ENCODE measurements at places on chromosomes 11 and 22.

- peak; percentile 35 for DNase-seq
- H3K36me3 ChIP-seq = peaks cover 86% of the 10 kb centered on the region
- no peaks in the 10 kb centered on the region for H3K27me3 ChIP-seq
- peak overlapping the region; percentile 100 for H3K27ac ChIP-seq
Measured at GRCh38 chr22:36329254-36330078, 58.3 kb downstream of the MYH9 start.

GRCh38 chr11:115202900-115203552 is 301.2 kb downstream of the CADM1 start:
- no peaks in the 10 kb centered on the region for H3K36me3 ChIP-seq
- no peak overlapping the region for H3K27ac ChIP-seq
- H3K27me3 ChIP-seq = no peaks in the 10 kb centered on the region
- no peak overlapping the region for H3K4me3 ChIP-seq

- H3K36me3 ChIP-seq = peaks cover 67% of the 10 kb centered on the region
- H3K4me3 ChIP-seq = peak overlapping the region; percentile 71
- DNase-seq = peak; percentile 69
- H3K27me3 ChIP-seq = no peaks in the 10 kb centered on the region
- peaks cover 72% of the 10 kb centered on the region for H3K4me1 ChIP-seq
Measured at GRCh38 chr22:35308480-35309021, 8.9 kb downstream of the TOM1 start.

DNA sequence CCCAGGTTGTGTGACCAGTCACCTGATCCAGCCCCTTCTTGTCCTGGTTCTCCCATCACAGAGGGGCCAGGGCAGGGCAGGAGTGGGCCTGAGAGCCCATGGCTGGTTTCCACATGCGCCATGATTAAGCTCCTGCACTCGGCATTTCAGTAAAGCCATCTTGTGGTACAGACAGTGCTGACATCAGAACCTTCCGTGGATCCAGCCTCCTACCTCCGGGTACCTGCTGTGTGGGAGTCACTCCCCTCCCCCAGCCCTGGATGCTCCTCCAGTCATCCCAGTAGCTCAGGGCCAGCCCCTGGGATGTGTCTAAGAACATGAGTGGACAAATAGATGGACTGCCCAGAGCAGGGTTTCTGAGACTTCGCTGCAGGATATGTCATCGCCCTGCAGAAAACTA is 22.1 kb upstream of the MGAT3 start:
- DNase-seq = no peak
- H3K4me1 ChIP-seq = peaks cover 17% of the 10 kb centered on the region
- H3K27ac ChIP-seq = no peak overlapping the region

DNA sequence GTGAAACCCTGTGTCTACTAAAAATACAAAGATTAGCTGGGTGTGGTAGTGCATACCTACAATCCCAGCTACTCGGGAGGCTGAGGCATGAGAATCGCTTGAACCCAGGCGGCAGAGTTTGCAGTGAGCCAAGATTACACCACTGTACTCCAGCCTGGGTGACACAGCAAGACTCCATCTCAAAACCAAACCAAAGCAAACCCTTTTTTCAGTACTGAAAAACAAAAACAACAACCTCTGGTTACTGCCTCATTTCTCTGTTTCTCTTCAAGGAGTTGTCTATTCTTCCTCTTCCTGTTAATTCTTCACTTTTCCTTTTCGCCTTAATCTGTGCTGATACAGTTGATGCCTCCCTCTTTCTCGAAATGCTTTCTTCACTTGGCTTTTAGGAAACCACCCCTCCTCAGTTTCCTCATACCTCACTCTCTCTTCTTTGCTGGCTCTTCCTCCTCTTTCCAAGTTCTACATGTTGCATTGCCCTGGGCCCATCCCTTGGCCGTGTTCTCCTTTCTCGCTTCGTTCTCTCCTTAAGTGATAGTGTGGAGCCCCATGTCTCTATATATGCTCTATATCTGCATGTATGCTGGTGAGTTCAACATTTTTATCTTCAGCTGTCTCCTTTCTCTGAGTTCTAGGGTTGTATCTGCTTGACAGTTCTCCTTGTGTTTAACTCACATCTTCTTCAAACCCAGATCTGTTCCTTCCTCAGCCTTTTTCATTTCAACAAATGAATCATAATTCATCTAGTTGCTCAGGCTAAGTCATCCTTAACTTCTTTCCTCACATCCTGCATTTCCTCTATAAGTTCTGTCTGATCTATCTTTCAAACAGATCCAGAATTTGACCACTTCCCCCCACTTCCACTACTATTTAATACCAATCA is 37.1 kb downstream of the NUCB2 start:
- H3K36me3 ChIP-seq = peaks cover 4% of the 10 kb centered on the region
- no peak for DNase-seq
- no peak overlapping the region for H3K4me3 ChIP-seq
- H3K27ac ChIP-seq = no peak overlapping the region
- no peaks in the 10 kb centered on the region for H3K27me3 ChIP-seq

GRCh38 chr11:2586793-2587131 is 113.0 kb downstream of the KCNQ1OT1 start:
- no peak overlapping the region for H3K27ac ChIP-seq
- H3K27me3 ChIP-seq = no peaks in the 10 kb centered on the region
- H3K36me3 ChIP-seq = peaks cover 13% of the 10 kb centered on the region
- DNase-seq = no peak

DNA sequence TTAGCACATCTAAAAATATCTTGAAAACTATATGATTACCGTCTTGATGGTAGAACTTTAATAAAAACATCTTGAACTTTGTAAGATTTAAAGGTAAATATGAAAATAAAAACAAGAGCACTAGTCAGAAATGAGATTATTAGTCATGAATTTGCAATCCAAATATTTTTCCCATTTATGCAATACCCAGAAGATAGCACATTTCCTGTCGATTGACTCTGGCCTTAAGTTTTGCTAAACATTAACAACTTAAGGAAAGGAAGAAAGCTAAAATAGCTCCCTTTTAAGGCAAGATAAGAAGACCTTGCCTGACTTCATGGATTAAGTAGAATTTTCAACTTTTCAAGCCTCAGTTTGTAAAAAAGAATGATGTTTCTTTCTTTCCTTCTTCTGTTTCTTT is 1374.7 kb upstream of the RAG2 start:
- H3K4me1 ChIP-seq = no peaks in the 10 kb centered on the region
- no peak overlapping the region for H3K27ac ChIP-seq
- no peak for DNase-seq
- no peak overlapping the region for H3K4me3 ChIP-seq
- H3K36me3 ChIP-seq = no peaks in the 10 kb centered on the region

- H3K36me3 ChIP-seq = peaks cover 8% of the 10 kb centered on the region
- no peak overlapping the region for H3K4me3 ChIP-seq
- no peaks in the 10 kb centered on the region for H3K4me1 ChIP-seq
- DNase-seq = no peak
- H3K27ac ChIP-seq = no peak overlapping the region
Measured at GRCh38 chr11:87320123-87320522, 282.4 kb downstream of the TMEM135 start.

DNA sequence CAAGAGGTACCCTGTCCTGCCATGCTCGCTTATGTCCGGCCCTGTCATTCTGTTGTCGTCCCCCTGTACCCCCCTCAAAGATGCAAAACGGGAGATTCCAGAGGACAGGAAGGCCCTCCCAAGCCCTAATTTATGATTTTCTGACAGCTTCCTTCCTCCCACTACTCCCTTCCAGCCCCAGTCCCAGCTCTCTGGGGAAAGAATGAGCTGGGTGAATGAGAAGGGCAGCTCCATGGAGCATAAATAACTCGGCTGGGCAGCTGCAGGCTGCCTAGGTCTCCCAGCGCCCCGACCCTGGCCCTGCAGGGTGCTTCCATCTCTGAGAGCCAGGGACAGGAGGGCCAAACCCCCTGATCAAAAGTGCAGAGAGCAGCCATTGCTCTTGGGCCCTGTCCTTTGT is 3.9 kb upstream of the EMID1 start:
- no peak for DNase-seq
- no peak overlapping the region for H3K4me3 ChIP-seq
- H3K4me1 ChIP-seq = peaks cover 27% of the 10 kb centered on the region
- H3K27me3 ChIP-seq = peaks cover 61% of the 10 kb centered on the region

DNA sequence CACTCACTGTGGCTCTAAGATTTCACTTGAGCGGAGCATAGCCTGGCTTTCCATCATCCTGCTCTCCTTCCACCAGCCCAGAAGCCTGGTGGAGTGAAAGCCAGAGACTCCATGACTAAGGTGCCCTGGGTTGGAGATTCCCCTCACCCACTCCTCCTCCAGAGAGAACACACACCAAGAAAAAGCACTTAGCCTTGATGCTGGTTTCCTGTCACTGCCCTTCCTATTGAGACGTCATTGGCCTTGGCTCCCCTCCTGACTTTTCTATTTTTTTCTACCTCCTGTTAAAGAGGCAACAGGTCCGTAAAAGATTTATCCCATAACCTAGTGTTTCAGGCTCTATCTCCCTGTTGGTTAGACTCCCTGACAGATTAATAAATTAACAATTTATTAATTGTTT is 38.5 kb upstream of the APLNR start:
- DNase-seq = no peak
- H3K36me3 ChIP-seq = no peaks in the 10 kb centered on the region
- no peak overlapping the region for H3K4me3 ChIP-seq
- H3K27ac ChIP-seq = no peak overlapping the region

DNA sequence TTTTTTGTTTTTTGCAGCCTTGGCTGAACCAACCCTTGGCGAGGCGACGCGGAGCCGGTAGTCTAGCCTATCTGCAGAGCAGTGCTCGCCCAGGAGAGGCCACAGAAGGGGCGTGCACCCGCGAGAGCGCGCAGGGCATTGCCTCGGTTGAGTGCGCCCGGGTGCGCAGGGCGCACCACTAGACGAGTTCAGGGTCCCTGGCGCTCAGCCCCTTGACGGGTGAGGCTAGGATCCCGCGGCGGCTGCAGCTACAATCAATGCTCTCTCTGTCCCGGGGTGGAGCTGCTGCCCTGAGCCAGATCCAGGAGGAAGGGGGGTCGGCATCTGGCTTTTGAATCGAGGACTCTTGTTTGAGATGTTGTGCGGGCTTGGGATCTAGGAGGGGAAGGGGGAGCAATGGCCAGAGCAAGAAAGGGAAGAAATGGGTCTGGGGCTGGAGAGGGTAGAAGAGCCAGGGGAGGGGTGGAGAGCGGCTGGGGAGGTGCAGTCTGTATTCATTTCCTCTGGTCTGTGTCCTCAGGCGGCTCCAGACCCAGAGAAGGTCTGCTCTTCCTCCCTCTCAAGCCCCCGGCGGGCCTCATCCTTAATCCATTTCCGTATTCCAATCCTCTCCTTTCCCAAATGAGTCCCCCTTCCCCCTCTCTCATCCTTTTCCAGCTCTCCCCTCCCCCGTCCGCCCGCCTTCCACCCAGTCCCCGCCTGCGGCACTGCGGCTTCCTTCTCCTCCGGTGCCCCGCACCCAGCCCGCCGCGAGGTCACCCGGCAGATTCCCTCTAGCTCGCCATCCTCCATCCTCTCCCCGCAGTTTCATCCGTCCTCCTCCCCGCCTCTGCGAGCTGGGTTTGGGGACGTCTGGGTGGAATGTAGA is 797 bp downstream of the THY1 start:
- H3K36me3 ChIP-seq = no peaks in the 10 kb centered on the region
- peak overlapping the region; percentile 37 for H3K4me3 ChIP-seq
- DNase-seq = no peak
- H3K4me1 ChIP-seq = peaks cover 15% of the 10 kb centered on the region

GRCh38 chr11:118106789-118107335 is 20.1 kb upstream of the SMIM35 start:
- H3K36me3 ChIP-seq = no peaks in the 10 kb centered on the region
- no peak overlapping the region for H3K27ac ChIP-seq
- no peak for DNase-seq
- H3K27me3 ChIP-seq = peaks cover 14% of the 10 kb centered on the region

DNA sequence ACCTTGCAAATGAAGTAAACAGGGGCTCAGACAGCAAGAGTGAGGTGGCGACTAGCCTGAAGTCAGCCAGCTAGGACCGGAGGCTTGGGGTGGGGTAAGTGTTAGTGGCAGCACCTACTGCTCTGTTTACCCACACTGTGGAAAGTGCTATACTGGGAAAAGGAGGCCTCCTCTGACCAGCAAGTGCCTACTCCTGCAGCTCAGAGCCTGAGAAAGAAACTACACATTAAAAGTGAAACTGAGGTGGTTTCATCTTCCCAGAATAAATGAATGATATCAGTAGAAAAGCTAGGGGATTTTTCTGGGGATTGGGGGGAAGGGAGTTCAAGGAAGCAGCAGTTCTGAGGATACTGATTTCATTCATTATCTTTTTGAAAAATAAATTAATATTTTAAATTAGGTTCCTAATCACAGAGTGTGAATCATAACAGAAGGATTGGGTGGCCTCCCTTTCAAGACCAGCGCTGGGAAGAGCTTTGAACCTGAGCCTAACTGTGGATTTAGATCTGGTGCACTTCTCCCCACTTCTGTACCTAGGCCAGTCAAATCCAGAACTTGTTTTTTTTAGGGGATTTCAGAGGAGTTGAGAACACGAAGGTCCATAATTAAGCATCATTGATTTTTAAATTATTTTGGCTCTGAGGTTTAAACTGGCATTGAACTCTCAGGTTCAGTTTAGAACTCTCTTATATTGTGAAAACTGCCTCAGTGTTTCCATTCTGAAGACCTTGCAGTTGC is 48.1 kb upstream of the GRAMD1B start:
- H3K27me3 ChIP-seq = peaks cover 4% of the 10 kb centered on the region
- H3K36me3 ChIP-seq = no peaks in the 10 kb centered on the region
- peaks cover 7% of the 10 kb centered on the region for H3K4me1 ChIP-seq
- peak overlapping the region; percentile 90 for H3K27ac ChIP-seq
- DNase-seq = peak; percentile 14

- H3K4me1 ChIP-seq = peaks cover 8% of the 10 kb centered on the region
- no peak overlapping the region for H3K4me3 ChIP-seq
- no peaks in the 10 kb centered on the region for H3K36me3 ChIP-seq
- H3K27me3 ChIP-seq = peaks cover 32% of the 10 kb centered on the region
- no peak for DNase-seq
Measured at GRCh38 chr11:9014826-9015225, 11.0 kb upstream of the NRIP3 start.

DNA sequence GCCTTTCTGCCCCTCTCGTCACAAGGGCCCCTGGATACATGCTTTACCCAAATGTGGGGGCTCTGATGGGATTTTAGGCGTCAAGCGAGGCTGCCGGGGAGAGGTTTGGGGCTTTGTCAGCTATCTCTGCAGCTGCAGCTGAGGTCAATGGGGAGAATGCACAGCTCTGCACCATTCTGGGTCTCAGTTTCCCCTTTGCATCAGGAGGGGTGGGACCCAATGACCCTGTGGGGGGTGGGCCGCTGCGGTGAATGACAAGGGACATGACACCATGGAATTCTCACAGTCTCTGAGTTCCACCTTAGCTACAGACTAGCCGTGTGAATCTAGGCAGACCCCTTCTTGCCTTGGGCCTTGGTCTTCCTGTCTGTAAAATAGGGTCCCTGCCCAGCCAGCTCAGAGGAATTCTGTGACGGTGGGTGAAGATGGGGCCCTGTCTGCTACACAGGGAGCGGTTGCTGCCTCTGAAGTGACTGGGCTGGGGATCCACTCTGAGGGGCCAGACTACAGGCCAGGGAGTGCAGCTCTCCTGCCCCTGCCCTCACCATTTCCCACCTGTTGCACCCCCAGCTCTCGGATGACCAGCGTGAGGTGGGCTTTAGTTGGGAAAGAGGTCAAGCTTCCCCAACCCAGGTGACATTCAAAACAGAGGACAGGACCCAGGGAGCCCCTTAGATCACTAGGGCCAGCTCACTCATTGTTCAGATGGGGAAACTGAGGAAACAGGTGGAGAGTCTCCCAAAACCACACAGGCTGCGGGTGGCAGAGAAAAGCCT is 35.9 kb upstream of the WNT11 start:
- no peak overlapping the region for H3K27ac ChIP-seq
- H3K36me3 ChIP-seq = no peaks in the 10 kb centered on the region
- no peaks in the 10 kb centered on the region for H3K4me1 ChIP-seq
- H3K4me3 ChIP-seq = no peak overlapping the region
- no peak for DNase-seq

All from stimulated activated naive B cell treated with anti-CD40 and anti-IgM and Interleukin-4, amounts not matched to agents 10 μg/mL and 1 μg/mL and 100 μg/mL, for 72 hours (primary cell).